ENCODE measurements at places on chromosomes 3 and 15.

- peak; percentile 23 for DNase-seq
These were observed 987.0 kb upstream of the CFAP20DC start for GRCh38 chr3:60036803-60037202.

- DNase-seq: no peak
These were observed 10.0 kb downstream of the FAM98B start for GRCh38 chr15:38463893-38464292.

- no peak for DNase-seq
These were observed 248.5 kb downstream of the TIGIT start for GRCh38 chr3:114542359-114542758.

GRCh38 chr3:55882006-55882405 lies 394.9 kb upstream of the WNT5A start:
- no peak for DNase-seq

GRCh38 chr15:47206358-47206978 lies 510.8 kb upstream of the SEMA6D start:
- DNase-seq: no peak

DNA sequence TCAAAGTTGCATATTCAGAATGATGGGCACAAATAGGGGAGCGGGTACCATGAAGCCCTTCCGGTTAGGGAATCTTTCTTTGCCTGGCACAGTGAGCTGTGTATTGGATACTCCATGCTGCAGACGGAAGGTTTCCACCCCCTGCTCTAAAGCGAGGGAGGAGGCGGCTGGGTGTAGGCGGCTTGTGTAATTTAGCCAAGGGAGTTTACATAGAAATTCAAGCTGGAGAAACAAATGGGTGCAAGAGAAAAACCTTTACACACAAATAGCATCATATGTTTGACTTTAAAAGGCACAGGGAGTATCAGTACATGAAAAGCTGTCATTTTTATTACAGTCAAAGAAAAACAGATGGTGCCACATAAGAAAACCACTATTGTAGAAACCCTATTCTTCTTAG lies 59.3 kb upstream of the ADCY5 start:
- DNase-seq: peak; percentile 13

DNA sequence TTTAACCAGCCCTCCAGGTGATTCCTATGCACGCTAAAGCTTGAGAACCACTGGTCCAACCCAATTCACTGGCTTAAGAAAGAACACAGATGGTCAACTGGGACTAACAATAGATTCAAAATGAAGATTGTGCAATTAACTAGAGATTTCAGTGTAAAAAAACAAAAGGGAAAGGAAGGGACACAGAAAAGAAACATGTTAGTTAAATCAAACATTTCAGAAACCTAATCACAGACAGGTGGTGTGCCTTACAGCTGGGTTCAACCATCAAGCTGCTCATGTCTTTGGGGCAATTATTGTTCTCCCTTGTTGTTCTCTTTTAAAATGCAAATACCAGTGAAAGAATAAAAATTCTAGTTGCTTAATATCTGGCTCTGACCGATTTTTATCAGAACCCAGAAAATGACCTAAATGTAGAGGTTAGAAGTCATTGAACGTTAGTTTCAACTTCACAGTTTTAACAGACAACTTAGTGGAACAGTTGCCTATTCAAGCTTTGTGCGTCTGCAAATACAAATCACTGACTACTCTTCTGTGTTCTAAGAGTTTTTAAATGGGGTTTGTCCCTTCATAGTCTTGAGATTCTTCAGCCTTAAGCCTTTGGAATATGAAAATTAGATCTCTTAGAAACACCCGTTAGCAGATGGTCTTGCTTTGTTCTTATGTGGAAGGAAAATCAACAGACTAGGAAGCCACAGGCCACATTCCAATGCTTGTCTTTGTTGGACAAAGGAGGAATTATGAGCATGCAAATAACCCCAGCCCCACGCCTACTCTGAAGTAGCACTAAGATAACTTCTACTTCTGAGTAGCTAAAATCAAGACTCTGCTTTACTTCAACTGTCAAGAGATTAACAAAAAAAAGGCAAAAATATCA lies 223.4 kb downstream of the ATP8B4 start:
- DNase-seq: no peak

- DNase-seq: peak; percentile 69
These were observed 25.3 kb downstream of the CMSS1 start for GRCh38 chr3:99842826-99843589.

- DNase-seq: no peak
These were observed 230.4 kb downstream of the ABHD5 start for GRCh38 chr3:43921056-43921648.

GRCh38 chr3:160747422-160747821 lies 8.6 kb upstream of the PPM1L start:
- no peak for DNase-seq

DNA sequence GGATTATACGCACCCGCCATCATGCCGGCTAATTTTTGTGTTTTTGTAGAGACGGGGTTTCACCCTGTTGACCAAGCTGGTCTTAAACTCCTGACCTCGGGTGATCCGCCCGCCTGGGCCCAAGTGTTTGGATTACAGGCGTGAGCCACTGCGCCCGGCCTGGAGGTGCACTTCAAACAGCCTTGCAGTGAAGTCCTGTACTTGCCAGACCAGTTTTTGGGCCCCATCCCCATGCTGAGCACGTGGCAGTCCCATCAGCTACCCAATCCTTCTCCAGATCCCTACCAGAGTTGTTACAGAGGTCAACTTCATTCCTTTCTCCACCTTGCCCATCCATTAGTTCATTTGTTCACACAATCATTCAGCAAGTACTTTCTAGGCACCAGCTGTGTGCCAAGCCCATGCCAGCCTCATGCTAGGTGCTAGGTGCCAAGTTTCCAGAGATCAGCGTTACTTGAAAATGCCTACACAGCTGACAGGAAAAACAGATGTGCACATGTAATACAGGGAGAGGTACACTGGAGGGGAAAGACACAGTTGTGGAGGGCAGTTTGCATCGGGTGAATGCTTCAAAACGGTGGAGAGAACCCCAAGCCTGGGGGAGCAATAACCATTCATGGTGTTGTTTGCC lies 2.2 kb downstream of the DNAH1 start:
- no peak for DNase-seq

- no peak for DNase-seq
These were observed 37.7 kb upstream of the SLC41A3 start for GRCh38 chr3:126121632-126122031.

DNA sequence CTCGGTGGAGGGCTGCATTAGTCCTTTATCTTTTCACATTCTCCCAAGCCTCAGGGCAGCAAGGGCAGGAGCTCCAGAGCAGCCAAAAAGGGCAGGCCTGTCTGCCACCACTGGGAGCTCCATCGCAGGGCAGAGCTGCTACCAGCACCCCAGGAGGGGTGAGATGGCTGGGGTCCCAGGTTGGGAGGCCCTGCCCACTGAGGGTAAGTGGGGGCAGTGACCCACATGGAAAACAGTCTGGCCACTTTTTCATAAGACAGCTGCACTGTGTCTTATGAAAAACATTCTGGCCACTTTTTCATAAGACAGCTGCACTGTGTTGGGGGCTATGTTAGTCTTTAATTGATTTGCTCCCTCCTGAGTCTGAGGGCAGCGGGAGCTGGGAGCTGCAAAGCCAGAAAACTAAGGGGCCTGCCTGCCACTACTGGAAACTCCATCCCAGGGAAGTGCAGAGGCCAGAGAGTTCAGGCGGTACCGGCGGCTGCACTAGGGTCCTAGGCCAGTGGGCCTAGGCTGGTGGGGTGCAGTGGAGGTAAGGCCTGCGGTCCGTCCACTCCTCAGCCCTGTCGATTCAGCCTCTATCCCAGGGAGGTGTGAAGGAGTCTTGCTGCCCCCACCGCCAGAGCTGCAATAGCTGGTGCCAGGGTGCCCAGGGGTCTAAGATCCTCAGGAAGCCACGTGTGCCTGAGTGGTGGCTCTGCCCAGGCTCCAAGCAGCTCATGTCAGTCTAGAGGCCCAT lies 45.4 kb downstream of the TMCO5A start:
- DNase-seq: no peak

GRCh38 chr3:42036483-42036823 lies 54.7 kb upstream of the TRAK1 start:
- DNase-seq: peak; percentile 74

DNA sequence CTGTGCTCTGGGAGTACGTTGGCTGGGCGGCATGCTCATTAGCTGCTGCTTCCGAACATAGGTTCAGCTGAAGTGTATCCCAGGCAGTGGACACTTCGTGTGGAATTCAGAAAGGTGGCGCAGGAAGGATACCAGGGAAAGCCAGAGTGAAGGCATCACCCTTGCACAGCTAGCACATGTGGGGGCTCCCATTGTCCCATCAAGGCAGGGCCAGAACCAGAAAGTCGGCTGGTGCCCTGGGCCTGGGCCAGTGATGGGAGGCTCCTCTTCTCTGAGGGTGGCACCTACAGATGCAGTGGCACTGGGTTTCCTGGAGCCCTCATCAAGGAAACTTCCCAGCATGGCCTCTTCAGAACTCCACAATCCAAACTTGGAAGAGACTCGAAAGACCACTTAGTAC lies 56.6 kb downstream of the PGPEP1L start:
- no peak for DNase-seq

- no peak for DNase-seq
These were observed 136.4 kb downstream of the DNAJB8 start for GRCh38 chr3:128330214-128330842.

DNA sequence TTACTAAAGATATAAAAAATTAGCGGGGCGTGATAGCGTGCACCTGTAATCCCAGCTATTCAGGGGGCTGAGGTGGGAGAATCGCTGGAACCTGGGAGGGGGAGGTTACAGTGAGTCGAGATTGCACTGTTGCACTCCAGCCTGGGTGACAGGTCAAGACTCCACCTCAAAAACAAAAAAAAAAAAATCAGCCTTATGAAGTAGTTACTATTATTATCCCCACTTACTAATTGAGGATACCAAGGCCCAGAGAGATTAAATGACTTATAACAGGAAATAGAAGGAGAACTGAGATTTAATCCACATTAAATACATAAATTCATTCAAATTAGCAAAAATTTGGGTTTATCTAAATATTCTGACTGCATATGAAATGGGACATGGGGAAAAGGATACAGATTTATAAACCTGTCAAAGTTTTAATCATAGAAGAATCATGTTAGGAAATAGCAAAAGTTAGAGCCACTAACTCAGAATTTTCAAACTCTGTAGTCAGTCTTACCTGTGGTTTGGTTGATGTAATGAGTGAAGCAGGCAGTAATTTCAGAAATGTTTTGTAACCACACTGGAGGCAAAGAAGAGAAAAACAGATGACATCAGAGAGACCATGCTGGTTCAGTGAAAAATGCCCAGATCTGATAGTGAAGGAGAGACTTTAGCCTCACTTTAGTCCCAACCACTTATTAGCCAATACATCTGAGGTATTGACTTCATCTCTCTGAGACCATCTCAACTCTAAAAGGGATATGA lies 25.0 kb upstream of the ACAP2 start:
- DNase-seq: no peak

DNA sequence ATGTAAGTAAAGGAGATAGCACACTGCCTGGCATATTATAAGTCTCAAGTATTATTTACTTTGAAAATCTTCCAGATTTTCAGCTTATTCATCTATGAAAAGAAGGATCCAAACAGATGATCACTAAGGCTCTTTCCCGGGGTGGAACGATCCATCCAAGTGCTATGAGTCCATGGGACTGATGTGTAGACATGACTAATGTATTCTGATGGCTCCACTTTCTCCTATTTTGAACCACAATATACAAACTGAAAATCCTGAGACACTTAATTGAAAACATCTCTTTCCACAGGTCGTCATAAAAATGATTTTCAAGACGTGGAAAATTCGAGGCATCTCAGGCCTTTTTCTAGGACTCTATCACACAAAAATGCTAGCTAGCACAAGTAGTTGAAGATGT lies 33.4 kb upstream of the CHRM5 start:
- no peak for DNase-seq

GRCh38 chr15:84813435-84813834 lies 3.7 kb upstream of the ALPK3 start:
- no peak for DNase-seq

- DNase-seq: peak; percentile 89
These were observed 53.9 kb downstream of the CLASP2 start for GRCh38 chr3:33664195-33664594.

DNA sequence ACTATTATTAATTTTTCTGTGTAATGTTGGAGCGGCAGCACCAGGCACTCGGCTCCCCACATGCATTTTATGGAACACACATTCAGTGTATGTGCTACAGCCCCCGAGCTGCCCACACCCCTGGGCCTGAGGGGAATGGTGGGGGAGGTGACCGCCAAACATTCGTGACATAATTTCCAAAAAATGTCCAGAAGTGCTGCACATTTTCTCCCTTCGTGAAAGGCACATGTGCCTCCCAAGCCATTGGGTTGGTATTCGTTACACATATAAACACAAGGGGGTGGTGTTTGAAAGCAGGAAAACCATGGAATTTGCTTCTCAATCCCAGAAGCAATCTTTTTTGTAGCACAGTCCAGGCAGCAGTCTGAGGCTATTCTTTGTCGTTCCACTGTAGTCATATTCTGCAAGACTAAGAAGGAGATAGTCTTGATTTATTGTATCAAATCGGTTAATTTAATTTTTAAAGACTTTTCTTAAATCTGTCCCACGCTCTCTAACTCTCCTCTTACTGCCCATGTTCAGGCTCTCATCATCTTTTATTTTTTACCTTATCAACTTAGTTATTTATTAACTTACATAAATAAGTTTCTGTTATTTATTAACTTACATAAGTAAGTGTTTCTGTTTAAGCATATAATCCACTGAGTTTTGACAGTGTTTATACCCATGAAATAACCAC lies 39.2 kb upstream of the POLR2M start:
- no peak for DNase-seq

GRCh38 chr3:118641608-118642007 lies 393.0 kb downstream of the IGSF11 start:
- no peak for DNase-seq

- DNase-seq: no peak
These were observed 15.1 kb downstream of the DUSP7 start for GRCh38 chr3:52041118-52041731.

GRCh38 chr3:104458657-104459056 lies 908.1 kb upstream of the ALCAM start:
- no peak for DNase-seq

DNA sequence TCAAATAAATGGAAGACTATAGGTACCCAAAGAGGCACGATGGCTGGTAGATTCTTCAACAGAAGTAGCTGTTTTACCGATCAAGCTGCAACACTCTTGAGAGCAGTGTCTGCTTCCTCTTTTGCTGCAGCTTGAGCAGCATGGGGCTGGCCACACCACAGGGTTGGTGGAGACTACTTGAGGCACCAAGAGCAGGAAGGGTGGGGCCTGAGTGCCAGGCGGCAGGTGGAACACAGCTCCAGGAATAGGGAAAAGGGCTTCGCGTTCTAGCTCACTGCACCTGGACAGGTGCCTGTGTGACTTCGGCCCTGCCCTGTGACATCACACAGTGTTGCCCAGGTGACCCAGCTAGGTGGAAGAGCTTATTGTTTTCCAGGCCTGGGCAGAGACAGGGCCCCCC lies at the start of gene CCDC33:
Gene CCDC33 (plus strand): TSS at position 365 of the 400 bp plus-strand sequence. CDS start 394 bp downstream, outside the sequence.
- peak; percentile 28 for DNase-seq

- no peak for DNase-seq
These were observed 99.1 kb downstream of the SSR3 start for GRCh38 chr3:156455839-156456238.

GRCh38 chr3:15520185-15520584 lies 1.3 kb downstream of the COLQ start:
- peak; percentile 73 for DNase-seq

- no peak for DNase-seq
These were observed 241.4 kb upstream of the EOMES start for GRCh38 chr3:27963519-27963918.

GRCh38 chr3:99607151-99607550 lies 31.2 kb upstream of the COL8A1 start:
- DNase-seq: no peak

Measured in suppressor macrophage (primary cell).